ENCODE measurements at places on chromosomes 1 and 21.

DNA sequence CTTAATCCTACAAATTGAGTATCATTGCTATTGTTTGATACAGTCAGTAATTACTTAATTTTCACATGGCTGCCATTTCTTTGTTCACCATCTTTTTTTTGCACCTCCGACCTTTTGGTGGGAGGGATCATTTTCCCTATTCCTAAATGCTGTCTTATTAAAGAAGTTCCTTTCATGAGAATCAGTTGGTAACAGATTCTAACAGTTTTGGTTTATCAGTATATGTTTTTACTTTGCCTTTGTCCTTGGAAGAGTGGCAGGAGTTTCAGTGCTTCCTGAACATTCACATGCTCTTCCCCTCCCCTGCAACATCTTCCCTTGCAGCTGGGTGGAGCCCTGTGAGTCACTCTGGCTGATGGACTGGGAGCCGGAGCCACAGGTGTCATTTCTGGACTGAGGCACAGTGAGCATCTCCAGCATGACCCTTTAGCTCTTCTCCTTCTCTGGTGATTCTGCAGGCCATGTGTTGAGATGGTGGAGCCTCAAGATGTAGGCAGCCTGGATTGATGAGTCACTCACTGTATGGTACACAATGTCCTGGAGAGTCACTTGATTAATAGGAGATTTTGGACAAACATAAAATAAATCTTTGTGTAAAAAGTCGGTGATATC lies 217.7 kb downstream of the URB2 start:
- DNase-seq = no peak

DNA sequence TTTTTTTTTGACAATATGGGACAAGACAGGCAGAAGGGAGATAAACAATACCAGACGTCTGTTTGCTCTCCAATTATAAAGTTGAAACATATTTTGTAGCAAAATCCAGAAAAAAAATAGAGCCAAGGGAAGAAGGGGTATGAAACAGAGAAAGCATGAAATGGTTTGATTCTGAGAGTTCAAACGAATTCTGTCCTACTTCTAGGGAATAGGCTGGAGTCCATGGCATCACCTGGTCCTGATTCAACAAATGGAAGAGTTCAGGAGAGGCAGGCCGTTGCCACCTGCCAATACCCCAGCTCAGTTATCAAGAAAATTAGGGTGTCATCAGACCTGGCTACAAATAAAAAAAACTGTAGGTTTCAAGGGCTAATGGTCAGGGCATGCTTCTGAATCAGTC lies 71.8 kb downstream of the CLSTN1 start:
- no peak for DNase-seq

- DNase-seq = no peak
Observed at GRCh38 chr1:39127513-39127912, 77.0 kb upstream of the MACF1 start.

DNA sequence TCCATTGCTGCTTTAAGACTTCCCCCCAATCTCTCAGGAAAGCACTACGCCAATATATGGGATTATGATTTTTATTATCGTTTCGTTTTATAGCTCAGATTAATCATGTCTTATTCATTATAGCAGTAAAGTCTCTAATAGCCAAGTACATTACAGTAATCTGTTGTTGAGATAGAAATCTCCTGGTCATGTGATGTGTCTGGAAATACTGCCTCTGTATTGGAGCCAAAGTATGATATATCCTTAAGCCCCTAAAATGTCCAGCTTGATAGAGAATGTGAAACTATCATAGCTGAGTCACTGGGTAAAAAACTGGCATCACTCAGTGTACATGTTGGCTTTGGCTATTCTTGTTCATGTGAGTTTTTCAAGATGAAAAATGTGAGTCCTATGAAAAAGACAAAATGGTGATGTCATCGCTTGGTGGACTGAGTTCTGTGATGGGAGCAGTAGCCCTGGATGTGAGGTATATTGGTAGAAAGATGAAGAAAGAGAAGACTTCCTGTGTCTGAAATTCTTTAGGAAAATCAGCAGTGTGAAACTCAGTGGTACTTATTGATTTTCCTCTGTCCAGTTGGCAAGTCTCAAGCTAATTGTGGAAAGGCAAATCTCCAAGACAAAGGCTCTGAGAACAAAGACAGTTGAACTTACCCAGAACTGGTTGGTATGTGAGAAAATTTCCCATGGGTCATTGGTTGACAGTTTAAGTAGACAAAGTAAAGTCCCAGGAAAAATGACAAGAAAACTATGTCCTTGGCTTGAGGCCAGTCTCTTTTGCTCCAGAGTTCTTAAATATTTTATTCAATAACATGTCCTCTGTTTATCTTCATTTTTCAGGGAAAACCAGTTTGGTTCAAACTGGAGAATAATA lies 76.2 kb downstream of the BRINP2 start:
- no peak for DNase-seq

DNA sequence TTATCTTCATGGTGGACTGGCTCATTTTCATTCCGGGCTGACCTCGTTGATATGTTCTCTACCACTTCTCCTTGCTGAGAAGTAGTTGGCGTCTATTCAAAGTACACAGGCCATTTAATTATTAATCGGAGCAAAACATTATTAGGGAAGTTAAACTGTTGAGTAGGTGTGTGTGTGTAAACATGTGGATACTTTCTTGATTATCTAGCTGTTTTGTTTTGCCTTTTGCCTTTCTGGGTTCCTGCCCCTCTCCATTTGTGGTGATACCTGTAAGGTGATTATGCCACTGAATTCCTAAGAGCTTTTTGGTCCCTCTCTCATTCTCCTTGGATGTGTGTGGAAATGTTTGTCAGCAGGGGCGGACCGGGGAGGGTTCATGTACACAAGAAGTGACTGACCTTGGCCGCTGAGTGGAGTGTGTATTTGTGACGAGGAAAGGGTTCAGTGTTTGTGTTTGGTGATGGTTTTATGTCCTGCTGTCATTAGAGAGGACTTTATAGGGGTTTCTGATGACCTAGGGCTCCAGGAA lies 56.6 kb upstream of the PPP2R5A start:
- no peak for DNase-seq

DNA sequence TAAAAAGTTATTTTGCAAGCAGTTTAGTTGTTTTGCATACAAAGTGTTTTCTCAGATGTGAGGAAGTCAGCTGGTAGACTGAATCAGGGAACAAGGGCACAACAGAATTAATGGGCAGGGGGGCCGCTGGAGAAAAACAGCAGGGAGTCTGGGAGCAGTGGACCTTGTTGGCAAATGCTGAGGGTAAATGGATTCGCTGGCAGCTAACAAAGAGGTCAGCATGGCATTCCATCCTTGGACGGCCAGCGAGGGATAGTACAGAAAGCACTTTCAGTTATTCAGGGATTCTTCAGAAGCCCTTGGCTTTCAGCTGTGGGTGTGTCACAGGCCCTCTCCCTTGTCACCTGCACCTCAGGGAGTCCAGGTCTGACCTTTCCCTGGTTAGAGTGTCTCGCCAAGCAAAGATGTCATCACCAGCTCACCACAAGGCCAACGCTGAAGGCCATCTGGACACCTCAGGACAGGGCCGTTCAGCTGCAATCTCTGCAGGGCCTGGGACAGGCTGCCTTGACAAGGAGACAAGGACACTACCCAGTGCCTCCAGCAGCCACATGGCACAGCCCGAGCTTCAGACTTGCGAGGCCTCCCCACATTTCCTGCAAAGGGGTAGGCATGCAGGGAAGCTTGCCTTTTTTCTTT lies 90.4 kb downstream of the KCNN3 start:
- DNase-seq = no peak

DNA sequence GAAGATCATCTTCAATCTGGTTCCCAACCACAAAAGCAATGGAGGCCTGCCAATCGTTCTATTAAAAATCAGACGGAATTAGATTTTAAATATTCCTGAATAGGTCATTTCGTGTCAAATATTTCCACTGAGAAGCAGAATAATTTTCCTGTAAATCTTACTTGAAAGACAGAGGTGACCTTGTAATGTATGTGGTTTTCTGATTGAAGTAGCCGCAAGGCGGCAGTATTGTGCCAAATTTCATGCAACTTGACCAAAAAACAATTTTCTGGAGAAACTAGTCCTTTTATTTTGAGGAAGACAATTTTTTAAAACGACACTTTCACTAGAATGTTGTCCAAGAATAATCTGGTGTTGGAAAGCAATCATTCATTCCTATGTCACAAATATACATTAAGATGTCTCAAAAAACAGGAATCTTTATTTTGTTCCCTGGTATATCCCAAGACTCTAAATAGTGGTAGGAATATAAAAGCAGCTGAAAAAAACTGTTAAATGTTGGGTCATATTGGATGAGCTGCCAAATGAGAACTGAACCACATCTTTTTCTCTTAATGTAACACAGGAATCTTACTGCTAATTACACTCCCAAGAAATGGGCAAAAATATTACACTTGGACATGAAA lies 33.6 kb downstream of the SPAG17 start:
- peak; percentile 41 for DNase-seq

DNA sequence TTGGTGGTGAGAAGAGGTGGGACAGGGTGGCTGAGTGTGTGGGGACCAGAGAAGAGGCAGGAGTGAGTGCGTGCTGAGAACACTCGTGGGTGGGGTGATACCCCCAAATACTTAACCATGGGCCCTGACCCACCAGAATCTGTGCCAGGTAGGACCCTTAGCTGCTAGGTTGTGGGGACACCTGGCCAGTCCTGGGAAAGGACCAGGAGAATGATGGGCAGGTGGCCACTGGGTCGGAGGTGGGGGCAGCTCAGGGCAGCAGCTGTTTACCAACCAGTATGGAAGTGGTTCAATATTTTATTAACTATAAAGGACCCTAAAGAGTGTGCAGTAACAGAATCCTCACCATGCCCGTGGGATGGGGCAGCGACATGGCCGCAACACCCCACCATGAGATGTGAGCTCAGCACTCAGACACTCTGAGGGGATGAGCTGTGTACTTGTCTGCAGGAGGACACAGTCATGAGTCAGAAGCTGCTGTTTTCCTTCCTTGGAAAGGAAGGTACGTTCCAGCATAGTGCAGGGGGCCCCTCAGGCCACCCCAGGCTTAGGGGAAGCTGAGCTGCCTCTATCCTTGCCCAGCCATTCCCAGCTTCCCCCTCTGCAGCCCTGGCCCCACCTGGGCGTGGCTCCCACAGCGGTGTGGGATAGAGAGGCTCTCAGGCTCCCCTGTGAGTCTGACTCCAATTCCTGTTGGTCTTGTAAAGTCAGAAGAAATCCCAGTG lies 25.4 kb downstream of the TEX35 start:
- DNase-seq = no peak

GRCh38 chr1:36522021-36522420 lies 39.3 kb upstream of the CSF3R start:
- no peak for DNase-seq

DNA sequence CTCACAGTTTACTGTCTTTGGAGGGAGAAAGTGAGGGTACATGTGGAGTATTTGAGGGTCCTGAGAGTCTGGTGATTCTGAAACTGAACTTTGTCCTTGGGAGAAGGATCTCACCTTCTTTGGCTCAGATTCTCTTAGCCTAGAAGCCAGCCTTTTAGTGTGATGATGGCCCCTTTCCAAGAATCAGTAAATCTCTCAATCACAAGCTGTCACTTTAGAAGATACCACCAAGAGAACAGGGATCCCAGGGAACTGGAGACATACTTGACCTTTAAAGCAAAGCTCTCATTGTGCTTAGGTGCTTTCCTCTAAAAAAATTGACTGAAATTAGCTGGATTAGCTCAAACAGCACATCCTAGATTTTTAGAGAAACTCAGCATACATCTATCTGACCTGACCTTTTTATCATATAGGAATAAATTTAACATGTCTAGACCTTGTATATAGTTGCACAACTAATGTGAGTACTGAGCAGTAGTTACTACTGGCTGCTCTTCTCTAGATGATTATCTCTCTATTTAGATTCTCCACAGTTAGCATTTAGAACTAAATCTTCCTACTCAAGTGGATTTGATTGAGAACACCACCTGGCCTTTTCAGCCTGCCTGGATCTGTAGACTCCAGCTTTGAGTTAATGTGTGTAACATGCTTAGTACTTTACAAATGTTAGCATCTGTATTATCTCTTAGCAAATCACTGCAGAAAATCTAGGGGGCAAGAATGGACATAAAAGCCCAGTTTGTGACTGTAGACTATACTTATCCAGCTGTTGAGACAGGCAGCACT lies 157.7 kb downstream of the MAST2 start:
- no peak for DNase-seq

DNA sequence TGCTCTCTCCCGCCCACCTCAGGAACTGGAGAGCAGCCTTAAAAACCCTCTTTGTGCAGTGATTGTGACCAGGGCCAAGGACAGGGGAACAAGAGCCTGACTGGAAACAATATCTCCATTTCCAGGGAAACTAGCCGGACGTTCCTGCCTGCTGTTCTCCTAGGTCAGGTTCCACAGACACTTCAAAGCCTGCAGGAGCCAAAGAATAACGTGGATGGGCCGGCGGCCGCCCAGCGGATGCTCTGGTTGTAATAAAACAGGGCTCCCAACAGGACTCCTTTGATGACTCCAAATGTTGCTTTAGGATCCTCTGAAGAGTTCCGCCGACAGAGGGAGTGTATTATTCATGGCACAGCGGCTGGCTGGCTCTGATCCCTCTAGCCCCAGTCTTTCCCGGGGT lies 162.2 kb downstream of the PLXNA2 start:
- DNase-seq = no peak

DNA sequence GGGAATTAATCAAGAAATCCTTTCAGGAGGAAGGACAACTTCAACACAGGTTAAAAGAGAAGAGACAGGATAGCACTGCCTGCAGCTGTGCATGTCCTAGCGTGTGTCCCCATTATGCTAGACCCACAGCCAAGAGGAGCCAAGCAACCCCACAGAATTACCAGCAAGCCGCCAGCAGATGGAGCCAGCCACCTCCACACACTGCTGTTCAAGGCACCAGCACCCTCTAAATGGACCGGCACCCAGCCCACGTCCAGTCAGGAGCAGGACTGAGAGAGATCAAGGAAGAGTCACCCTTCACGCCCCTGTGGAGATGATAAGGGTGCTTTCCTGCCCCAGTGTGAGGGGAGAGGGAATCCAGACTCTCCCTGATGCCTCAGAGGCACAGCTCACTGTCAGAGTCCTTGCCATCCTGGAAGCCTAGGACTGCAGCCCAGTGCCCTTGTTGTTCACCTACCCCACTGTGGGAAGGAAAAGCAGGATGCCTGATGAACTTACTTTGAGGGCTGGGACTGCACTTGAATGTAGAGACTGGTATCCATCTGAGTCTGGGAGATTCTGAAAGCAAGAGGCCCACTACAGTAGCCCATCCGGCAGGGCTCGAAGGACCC lies 37.1 kb upstream of the CTTNBP2NL start:
- peak; percentile 59 for DNase-seq

DNA sequence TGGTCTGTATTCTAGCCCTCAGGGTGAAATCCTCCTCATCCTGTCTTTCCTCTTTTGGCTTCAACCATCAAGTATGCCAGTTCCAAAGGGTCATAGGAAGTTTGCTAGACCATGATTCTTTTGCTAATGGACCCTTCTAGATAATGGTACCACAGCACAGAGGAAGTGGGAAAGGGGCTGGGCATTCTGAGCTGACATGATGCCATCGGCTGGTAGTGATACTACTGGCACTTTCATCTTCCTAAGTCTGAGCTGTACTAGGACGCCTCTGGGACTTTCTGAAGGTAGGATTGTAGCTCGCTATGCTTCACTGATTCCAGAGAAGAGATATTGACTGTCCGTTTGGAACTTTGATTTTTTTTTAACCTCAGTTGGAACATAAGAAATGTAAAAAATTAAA lies 11.4 kb downstream of the FASLG start:
- DNase-seq = no peak

GRCh38 chr1:223750730-223751570 lies 38.6 kb downstream of the CAPN2 start:
- no peak for DNase-seq

Data from globus pallidus (tissue), 1 donor.